ENCODE measurements at places on chromosomes 5 and 9.

GRCh38 chr9:93253633-93254032 is 69.7 kb downstream of the WNK2 start:
- no peak for DNase-seq

DNA sequence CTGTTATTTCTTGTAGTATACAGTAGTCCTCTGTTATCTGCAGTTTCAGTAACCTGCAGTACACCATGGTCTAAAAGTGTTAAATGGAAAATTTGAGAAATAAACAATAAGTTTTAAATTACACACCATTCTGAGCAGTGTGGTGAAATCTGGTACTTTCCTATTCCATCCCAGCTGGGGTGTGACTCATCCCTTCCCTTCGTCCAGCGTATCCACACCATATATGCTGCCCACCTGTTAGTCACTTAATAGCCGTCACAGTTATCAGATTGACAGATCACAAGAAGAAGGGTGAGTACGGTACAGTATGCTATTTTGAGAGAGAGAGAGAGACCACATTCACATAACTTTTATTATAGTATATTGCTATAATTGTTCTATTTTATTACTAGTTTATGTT is 28.9 kb downstream of the FAM151B start:
- DNase-seq: peak; percentile 87

- DNase-seq: no peak
Observed at GRCh38 chr5:127893232-127893631, 190.0 kb downstream of the CCDC192 start.

DNA sequence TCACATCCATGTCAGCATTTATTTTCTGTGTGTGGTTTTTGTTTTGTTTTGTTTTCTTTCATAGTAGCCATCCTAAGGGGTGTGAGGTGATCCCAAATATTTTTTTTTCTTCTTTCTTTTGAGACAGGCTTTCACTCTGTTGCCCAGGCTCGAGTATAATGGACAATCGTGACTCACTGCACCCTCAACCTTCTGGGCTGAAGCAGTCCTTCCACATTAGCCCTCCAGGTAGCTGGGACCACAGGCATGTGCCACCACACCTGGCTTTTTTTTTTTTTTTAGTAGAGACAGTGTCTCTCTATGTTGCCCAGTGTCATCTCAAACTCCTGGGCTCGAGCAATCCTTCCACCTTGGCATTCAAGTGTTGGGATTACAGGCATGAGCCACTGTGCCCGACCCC is 59.1 kb downstream of the CDC42SE2 start:
- no peak for DNase-seq

- DNase-seq: peak; percentile 99
Observed at GRCh38 chr9:114894609-114895433, 35.6 kb downstream of the TNFSF8 start.

DNA sequence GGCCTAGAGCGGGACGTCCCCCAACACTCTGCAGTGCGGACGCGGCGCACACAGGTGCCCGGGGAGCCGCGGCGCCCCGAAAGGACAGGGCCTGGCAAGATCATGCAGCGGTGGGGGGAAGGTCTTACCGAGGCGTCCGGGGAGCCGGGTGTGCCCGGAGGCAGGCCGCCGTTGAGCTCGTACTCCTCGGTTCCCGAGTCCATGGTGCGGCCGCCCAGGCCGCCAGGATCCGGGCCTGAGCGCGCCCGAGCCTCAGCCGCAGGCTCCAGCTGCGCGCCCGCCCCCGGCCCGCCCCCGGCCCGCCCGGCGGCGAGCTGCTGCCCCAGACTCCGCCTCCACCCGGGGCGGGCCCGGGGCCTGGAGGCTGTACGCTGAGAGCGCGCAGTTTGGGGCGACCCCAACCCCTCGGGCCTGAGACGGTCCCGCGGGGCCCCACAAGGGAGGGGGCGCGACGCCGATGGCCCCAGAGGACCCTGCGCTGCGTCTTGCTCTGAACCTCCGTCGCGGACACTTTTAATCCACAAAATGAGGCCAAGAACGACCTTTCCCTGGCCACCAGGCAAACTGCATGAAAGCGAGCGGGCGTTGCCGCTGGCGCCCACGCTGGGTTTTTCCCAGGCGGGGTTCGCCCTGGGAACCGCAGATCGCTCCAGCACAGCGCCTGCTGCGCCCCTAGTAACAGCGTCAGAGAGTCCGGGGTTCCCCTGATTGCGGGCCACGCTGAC is at the start of gene NINJ1:
NINJ1 (minus strand) TSS at position 237 of the 725 bp plus-strand sequence; CDS start at position 203, 34 bp downstream.
- DNase-seq: peak; percentile 51

All from HCEC 1CT (cell line).